ENCODE measurements at places on chromosomes 13 and 19.

DNA sequence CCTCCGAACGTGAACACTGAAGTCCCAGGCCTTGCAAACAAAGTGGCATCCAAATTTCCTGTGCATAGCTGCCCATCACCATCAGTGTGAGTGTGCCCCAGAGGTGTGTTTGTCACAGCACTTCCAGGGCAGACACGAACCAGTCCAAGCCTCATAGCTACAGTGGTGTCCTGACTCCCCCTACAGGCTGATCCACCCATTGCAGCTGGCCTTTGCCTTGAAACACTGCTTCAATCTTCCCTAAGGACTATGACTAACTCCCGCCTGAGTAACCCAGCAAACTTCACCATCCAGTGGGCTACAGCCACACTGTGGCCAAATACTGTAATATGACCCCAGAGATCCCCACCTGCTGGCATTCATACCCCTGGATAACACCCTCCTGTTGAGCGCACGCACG, 3.9 kb downstream of the ZNF266 start:
- H3K4me1 ChIP-seq = peaks cover 61% of the 10 kb centered on the region
- DNase-seq = no peak
- H3K36me3 ChIP-seq = peaks cover 46% of the 10 kb centered on the region
- no peaks in the 10 kb centered on the region for H3K27me3 ChIP-seq
- H3K27ac ChIP-seq = peak overlapping the region; percentile 67

- H3K27me3 ChIP-seq = peaks cover 22% of the 10 kb centered on the region
- H3K4me3 ChIP-seq = no peak overlapping the region
- no peak overlapping the region for H3K27ac ChIP-seq
- H3K4me1 ChIP-seq = no peaks in the 10 kb centered on the region
Observed at GRCh38 chr13:91368101-91368500, 20.6 kb downstream of the MIR17HG start.

- H3K4me3 ChIP-seq = no peak overlapping the region
- peaks cover 39% of the 10 kb centered on the region for H3K27me3 ChIP-seq
- no peaks in the 10 kb centered on the region for H3K36me3 ChIP-seq
- DNase-seq = no peak
Observed at GRCh38 chr13:110328573-110328972, 21.5 kb downstream of the COL4A2 start.

DNA sequence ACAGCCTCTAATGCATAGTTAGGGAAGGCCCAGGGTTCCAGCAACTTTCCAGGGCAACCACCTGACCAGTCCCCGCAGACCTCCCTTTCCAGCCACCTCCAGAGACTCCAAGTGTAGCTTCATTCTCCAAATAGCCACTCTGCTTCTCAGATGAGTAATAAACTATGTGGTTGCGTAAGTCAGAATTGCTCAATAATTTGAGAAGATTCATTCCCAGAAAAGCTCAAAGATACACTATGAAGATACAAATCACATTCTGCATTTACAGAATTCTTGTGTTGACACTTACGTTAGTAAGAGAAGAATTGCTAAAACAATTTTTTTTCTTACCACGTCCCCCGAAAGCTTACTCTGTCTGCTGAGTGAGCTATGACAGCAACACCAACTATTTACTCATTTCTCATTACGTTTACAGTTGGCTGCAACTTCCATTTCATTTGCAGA, 8.2 kb upstream of the LATS2 start:
- H3K27ac ChIP-seq = no peak overlapping the region
- no peak for DNase-seq
- no peaks in the 10 kb centered on the region for H3K36me3 ChIP-seq
- H3K4me1 ChIP-seq = peaks cover 8% of the 10 kb centered on the region

- no peak overlapping the region for H3K4me3 ChIP-seq
- no peak for DNase-seq
- H3K27ac ChIP-seq = no peak overlapping the region
Observed at GRCh38 chr13:44507639-44508038, 68.5 kb downstream of the TSC22D1 start.

DNA sequence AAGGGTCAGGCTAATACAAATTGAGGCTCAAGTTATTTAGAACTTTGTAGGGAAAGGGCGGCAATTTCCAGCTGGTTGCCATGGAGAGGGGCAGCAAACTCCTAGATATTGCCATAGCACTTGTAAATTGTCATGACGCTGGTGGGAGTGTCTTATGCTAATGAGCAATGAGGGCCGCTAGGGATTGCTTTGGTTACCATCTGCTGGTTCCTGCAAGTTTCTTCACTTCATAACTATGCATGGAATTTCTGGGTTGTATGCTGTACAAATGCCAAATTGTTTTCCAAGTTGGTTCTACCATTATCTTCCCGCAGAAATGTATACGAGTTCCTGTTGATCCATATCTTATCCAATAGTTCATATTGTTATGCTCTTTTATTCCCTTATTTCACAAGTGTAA, 1339.4 kb downstream of the EFNB2 start:
- no peak for DNase-seq
- no peak overlapping the region for H3K27ac ChIP-seq
- no peaks in the 10 kb centered on the region for H3K36me3 ChIP-seq
- H3K4me3 ChIP-seq = no peak overlapping the region
- H3K4me1 ChIP-seq = no peaks in the 10 kb centered on the region
- no peaks in the 10 kb centered on the region for H3K27me3 ChIP-seq

GRCh38 chr19:29694161-29694560, 20.9 kb downstream of the C19orf12 start:
- no peak overlapping the region for H3K4me3 ChIP-seq
- peak overlapping the region; percentile 94 for H3K27ac ChIP-seq
- H3K27me3 ChIP-seq = no peaks in the 10 kb centered on the region

Measured in central memory CD8-positive, alpha-beta T cell (primary cell).